Fibroblast of lung (primary cell): ENCODE measurements at places on chromosomes 3 and 15. TPM values are rescaled to one million over a fixed set of nuclear protein-coding genes. Genes with fewer than 3 reads are reported as not detected.

The SMAD6 gene
- total RNA-seq, result 8.7 and 8.9 TPM in 2 replicates

DNA sequence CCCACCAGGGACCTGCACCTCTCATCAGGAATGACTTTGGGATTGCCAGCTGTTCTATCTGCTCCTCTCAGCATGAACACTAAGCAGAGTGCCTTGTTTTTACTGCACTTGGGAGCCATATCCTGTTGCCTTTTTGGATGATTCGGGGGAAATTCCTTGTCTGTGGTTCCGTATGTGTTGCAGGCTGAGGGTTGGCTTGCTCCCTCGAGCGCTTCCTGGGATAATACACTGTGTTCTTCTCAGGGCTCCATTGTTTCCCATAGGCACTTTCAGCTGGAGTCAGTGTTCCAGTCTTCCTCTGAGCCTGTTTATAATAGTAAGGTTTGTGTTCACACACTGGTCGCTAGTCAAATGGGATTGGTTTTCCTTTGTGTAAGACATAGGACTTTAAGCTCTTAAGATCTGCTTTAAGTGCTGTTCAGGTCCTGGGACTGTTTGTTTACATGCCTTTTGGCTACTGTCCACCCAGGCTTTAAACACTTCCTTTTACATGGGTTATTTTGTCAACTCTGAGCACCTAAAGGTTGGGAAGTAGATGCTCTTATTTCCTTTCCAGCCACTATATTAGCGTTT lies 23.4 kb downstream of the BOC start:
- H3K36me3 ChIP-seq, result no peaks in the 10 kb centered on the region
- H3K4me1 ChIP-seq, result peaks cover 4% of the 10 kb centered on the region
- H3K27ac ChIP-seq, result no peak overlapping the region
- no peaks in the 10 kb centered on the region for H3K27me3 ChIP-seq

DNA sequence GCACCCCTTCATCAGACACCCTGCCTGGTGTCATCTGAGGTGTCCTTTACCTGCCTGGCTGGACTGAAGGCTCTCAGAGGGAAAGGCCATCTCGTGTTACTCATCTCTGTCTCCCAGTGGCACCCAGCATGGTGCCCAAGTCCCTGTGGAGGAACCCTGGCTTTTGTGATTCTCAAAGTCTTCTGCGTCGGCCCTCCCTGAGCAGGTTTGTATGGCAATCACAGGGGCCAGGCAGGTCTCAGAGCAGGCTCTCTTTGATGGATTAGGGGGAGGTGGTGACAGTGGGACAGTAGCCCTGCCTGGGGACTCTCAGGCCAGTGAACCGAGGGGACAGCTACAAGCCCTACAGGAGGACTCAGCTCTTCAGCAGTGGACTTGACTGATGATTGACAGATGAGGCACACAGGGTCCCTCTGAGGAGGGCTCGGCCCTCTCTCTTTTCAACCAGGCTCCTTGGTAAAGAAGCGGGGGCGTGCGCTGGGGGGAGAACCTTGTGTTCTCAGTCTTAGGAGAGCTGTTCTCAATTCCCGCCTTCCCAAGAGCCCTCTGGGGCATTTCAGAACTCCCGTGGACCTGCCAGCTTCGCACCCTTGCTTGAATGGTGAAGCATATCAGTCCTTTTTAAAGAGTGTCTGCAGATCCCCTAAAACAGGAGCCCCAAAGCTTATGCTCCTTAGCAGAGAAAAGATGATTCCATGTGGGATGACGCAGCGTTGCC lies 108.3 kb downstream of the VGLL4 start:
- peaks cover 7% of the 10 kb centered on the region for H3K4me1 ChIP-seq
- no peak overlapping the region for H3K27ac ChIP-seq
- H3K27me3 ChIP-seq, result no peaks in the 10 kb centered on the region
- no peaks in the 10 kb centered on the region for H3K36me3 ChIP-seq

GRCh38 chr15:78508272-78508671 lies 895 bp downstream of the HYKK start:
- H3K36me3 ChIP-seq, result no peaks in the 10 kb centered on the region
- DNase-seq, result no peak
- no peaks in the 10 kb centered on the region for H3K4me1 ChIP-seq
- no peaks in the 10 kb centered on the region for H3K27me3 ChIP-seq
- H3K4me3 ChIP-seq, result no peak overlapping the region

The CCR2 gene
- under 0.01 TPM in 1 of 2 replicates, not detected in the other for total RNA-seq

DNA sequence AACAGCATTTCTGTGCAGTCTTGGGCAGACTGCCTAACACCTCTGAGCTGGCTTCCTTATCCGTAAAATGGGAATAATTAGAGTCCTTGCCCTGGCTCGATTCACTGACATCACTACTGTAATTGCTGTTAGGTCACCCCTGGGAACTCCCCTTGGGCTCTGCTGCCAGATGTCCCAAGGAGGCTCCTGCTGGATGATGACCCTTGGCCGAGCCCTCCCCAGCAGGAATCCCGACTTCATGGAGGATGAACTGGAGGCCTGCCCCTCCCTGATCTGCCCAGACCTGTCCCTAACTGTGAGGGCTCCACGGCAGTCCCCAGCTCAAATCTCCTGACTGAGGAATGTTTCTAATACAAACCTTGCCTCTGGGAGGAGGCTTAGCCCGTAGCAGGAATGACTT lies 18.0 kb downstream of the ESYT3 start:
- no peaks in the 10 kb centered on the region for H3K4me1 ChIP-seq
- no peak overlapping the region for H3K4me3 ChIP-seq
- peaks cover 8% of the 10 kb centered on the region for H3K27me3 ChIP-seq

The RASL12 gene
- 49.3 and 50.5 TPM in 2 replicates for total RNA-seq

- peaks cover 2% of the 10 kb centered on the region for H3K4me1 ChIP-seq
- no peak overlapping the region for H3K4me3 ChIP-seq
- no peak for DNase-seq
- H3K27me3 ChIP-seq, result no peaks in the 10 kb centered on the region
- peaks cover 22% of the 10 kb centered on the region for H3K36me3 ChIP-seq
These were observed 91.6 kb downstream of the DNASE1L3 start for GRCh38 chr3:58119186-58119585.
